Non-pigmented ciliary epithelial cell (primary cell): ENCODE measurements at places on chromosomes 2 and 18.

GRCh38 chr2:168160897-168161296 is 86.5 kb downstream of the STK39 start:
- no peak for DNase-seq

DNA sequence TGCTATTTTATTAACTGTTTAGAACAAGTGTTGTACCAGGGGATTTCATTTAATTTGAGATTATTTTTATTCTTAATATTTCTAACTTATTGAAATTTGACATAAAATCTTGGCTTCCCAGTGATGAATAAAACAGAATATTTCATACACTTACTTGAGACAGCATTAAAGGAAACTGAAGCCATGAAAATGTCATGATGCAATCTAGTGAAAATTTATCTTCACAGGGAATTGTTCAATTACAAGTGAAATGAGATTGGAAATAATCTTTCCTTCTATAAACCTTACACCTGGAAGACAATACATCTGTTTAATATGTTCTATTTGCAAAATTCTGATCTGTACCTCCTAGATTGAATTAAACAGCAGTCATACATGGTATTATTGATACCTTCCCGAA is 511.0 kb upstream of the CDH7 start:
- DNase-seq, result no peak

GRCh38 chr2:229955663-229956062 is 33.4 kb downstream of the FBXO36 start:
- DNase-seq, result no peak

GRCh38 chr2:117980783-117981676 is 32.8 kb downstream of the CCDC93 start:
- peak; percentile 89 for DNase-seq

- no peak for DNase-seq
Measured at GRCh38 chr18:50285631-50286321, 1.7 kb downstream of the CXXC1 start.

DNA sequence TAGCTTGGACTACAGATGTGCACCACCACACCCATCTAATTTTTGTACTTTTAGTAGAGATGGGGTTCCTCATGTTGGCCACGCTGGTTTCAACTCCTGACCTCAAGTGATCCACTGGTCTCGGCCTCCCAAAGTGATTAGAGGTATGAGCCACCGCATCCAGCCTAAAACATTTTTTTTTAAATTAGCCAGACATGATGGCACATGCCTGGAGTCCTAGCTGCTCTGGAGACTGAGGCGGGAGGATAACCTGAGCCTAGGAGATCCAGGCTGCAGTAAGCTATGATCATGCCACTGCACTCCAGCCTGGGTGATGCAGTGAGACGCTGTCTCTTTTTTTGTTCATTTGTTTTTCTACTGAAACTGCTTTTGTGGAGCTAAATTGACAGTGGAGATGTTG is 64.6 kb upstream of the ATG16L1 start:
- no peak for DNase-seq

DNA sequence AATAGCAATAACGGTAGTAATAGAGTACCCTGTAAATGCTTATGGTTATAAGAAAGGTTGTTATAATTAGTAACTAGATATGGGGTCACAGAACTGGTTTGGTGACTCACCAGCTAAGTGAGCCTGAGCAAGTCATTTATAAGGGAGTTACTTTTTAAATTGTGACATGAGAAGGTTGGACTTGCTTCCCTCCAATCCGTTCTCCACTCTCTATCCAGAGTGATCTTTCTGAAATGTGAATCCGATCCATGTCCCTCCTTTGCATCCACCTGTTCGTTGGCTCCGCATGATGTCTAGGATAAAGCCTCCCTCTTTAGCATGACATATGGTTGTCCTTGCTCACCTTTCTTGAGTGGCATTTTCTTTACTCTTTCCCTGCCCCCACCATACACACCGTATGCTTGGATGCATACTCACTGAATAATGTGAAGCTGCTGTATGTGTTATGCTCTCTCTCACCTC is 83.1 kb downstream of the CDC42EP3 start:
- DNase-seq, result no peak
